Naive thymus-derived CD4-positive, alpha-beta T cell (primary cell): ENCODE measurements at places on chromosomes 13 and 19.

- DNase-seq, result no peak
Observed at GRCh38 chr19:39150807-39151600, 25.4 kb downstream of the PAK4 start.

DNA sequence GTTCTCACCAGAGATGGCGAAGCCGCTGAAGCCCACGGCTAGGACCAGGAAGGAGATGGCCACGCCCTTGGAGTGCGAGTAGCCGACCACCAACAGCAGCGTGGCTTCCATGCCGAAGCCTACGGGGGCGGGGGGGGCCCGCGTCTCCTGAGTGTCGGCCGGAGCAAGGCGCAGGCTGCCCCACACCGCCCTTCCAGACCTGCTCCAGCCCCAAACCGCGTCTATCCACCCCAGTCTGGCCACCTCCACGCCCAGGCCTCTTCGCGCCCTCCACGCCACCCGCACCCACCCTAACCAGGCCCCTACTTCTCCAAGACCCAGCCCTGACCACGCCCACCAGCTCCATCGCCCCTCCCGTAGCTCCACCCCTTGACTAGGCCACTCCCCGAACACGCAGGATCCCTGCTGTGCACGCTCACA, 6.2 kb downstream of the GFY start:
- no peak for DNase-seq

DNA sequence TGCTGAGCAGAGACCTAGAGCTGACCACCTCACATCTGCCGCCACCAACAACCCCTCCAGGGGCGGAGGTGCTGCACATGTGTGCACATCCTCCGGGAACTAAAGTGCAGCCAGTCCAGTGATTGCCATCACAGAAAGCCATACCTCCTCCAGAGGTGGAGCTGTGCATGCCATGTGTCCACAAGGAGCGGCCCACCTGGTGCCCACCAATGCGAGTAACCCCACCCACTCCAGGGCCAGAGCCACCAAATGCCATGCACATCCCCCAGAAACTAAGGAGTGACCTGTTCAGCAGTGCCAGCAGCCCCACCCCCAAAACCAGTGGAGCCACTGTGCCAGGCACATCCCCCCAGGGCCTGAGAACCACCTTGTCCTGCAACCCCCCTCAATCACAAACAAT, 557.9 kb downstream of the UQCRFS1 start:
- DNase-seq, result no peak

DNA sequence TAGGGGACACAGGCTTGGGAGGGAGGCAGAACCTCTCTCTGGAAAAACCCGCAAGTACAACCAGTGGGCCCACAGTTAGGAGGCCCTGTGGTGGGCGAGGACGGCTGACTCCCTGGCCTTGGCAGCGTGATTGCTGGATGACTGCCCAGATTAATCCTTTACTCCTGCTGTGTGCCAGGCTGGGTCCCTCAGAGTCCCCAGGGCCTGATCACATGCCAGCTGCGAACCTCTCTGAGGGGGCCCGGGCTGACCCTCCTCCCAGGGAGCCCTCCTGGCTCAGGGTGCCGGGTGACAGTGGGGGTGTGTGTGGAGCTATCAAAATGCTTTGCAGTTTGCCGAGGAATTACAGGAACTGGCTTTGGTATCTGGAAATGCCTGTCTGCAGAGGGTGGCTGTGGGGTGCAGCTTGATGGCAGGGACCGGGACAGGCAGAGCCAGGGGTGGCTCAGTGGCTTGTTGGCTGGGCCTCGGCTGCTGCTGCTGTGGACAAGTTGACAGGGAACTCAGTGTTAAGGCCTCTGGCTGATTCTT, 48.9 kb downstream of the DNM2 start:
- DNase-seq, result no peak

DNA sequence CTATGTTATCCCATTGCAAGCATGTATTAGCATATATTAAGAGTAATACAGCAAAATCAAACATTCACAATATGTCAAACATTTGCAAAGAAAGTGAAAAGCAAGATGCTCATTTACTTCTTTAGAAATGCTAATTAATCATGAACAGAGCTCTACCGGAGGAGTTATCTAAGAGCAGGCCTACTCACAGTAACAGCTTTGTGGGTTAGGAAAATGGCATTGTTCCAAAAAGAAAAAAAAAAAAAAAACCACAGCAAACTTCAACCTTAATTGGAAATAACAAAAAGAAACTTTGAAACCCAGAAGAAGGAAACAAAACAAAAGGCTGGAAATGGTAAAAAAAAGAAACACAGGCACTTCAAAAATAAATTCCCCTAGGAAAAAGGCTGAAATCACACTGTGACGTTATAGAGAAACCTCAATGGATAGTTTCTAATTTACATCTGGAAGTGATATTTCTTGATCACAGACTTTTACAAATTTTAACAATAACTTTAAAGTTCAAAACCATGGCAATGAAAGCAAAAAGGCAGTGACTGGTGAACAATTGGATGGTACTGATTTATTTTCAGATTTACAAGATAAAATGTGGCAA, 1236.8 kb upstream of the SPRY2 start:
- no peak for DNase-seq

DNA sequence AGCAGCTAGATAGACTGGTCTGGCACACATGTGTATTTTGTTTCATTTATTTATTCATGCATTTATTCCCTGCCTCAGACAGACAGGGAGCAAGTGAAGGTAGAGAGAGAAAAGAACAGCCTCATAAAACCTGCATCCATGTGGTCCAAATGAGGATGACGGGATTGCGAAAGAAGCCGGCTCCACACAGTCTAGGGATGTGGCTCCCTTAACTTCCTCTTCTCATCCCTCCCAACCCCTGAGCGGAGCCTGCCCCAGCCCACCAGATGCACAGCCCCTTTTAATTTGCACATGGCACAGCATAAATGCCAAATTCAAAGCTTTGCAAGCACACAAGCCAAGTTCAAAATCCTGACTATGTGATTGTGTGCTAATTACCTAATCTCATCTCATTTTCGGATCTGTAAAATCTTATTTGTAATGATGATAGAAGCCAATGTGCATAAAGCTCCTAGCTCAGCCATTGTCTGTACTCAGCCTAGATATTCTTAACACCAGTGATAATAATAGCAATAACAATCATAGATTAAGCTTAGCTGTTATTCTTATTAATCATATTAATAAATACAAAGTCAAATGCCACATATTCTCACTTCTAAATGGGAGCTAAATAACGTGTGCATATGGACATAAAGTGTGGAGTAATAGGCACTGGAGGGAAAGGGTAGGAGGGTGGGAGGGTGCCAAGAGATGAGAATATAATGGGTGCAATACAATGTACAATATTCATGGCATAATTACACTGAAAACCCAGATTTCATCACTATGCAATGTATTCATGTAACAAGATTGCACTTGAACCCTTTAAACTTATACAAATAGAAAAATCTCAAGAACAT, 156.3 kb downstream of the DCT start:
- DNase-seq, result no peak

- no peak for DNase-seq
Observed at GRCh38 chr13:92804926-92805325, 421.7 kb upstream of the GPC6 start.

DNA sequence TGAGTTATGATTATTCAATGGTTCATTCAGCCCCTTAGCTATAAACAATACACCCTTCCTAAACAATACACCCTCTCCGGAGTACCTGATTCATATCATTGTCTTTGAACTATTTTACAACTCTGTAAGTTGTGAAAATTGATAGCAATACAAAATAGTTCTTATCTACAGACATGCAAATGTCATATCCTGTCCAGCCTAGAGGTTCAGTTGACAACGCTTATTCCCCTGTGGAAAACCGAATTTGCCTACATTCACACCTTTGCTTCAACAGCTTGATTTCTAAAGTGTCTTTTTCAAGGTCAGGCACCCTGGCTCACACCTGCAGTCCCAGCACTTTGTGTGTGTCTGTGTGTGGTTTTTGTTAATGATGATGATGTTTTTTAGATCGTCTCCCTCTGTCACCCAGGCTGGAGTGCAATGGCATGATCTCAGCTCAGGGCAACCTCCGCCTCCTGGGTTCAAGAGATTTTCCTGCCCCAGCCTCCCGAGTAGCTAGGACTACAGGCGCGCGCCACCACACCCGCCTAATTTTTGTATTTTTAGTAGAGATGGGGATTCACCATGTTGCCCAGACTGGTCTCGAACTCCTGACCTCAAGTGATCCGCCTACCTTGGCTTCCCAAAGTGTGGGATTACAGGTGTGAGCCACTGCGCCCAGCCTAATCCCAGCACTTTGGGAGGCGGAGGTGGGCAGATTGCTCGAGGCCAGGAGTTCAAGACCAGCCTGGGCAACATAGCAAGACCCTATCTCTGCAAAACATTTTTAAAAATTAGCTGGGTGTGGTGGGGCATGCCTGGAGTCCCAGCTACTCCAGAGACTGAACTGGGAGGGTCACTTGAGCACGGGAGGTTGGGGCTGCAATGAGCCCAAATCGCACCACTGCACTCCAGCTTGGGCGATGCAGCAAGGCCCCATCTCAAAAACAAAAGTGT, 9.6 kb downstream of the C19orf53 start:
- DNase-seq, result no peak
